ENCODE measurements at places on chromosomes 13 and 19. TPM values are rescaled to one million over a fixed set of nuclear protein-coding genes. Genes with fewer than 3 reads are reported as not detected.

DNA sequence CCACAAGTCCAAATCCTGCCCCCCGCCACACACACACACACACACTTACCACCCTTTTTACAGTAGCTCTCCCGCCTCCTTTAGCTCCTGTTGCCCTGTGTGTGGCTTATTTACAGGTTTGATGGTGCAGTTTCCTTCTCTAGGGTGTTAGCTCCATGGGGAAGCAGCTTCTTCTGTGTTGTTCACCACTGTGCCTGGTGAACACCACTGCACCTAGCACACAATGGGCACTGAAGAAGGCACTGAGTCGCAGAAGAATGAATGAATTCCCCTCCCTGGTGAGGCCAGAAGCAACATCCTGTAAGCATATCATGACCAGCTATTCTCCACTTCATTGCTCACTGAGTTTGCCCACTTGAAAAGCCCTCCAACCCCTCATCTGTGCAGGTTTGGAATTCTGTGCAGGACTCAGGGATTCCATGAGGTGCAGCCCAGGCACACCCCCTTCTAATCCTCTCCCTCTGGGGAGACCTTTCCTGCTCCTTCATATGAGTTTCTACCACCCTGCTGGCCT lies 3.0 kb upstream of the RAB20 start:
- DNase-seq = no peak

DNA sequence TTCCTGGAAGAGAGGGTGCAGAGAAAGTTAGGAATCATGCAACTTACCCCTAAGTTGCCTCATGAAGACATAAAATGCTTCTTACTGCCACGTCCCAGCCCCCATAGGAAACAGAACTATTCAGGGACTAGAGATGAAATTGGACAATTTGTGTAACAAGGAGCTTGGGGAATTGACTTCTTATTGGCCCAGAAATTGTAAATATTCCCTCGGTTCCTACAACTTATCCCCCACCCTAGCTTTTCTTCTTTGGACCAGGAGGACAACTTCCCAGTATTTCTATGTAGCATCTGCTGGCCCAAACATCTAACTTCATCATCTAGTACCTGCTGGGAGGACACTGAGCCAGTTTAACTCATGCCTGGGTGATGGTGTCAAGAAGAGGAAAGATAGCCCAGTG lies at the start of gene OR1M1:
TSS of gene OR1M1 (plus strand) at position 301 of the 400 bp plus-strand sequence. CDS start 6,184 bp downstream, outside the sequence.
- no peak for DNase-seq

DNA sequence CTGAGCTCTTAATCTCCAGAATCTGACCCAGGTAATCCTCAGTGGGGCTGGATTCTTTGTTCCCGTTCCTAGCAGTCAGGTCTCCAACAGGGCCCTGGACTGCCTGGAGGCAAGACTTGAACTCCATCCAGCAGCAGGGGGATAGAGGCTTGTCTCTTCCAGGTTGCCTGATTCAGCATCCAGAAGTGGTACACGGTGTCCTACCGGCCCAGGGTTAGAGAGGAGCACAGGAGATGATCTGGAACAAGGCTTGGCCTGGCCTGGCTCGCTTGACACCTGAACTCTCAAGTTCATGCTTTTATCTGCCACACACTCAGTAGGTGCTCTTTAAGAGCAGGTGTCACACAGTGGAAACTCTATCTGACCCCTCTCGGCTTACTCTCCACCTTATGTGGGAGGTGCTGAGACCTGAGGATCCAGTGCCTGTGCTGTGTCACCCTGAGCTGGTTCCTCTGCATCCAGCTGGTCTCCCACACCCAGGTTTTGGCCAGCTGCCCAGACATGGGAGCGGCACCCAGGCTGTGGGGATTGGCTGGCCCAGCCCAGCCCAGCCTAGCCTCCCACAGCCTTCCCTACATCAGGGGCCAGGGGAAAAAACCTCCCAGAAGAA lies at the start of gene CYP4F3:
TSS of gene CYP4F3 (plus strand) at position 604 of the 610 bp plus-strand sequence. CDS start 519 bp downstream, outside the sequence.
- DNase-seq = peak; percentile 91

GRCh38 chr13:31321457-31321856 lies 121.7 kb downstream of the B3GLCT start:
- no peak for DNase-seq

Gene SPART
- 83.1 TPM for total RNA-seq

DNA sequence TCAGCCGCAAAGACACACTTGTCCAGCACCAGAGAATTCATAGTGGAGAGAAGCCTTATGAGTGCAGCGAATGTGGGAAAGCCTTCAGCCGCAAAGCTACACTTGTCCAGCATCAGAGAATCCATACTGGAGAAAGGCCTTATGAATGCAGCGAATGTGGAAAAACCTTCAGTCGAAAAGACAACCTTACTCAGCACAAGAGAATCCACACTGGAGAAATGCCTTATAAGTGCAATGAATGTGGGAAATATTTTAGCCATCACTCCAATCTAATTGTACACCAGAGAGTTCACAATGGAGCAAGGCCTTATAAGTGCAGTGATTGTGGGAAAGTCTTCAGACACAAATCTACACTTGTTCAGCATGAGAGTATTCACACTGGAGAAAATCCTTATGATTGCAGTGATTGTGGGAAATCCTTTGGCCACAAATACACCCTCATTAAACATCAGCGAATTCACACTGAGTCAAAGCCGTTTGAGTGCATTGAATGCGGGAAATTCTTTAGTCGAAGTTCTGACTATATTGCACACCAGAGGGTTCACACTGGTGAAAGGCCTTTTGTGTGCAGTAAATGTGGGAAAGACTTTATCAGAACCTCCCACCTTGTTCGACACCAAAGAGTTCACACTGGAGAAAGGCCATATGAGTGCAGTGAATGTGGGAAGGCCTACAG lies 6.8 kb downstream of the ZNF134 start:
- DNase-seq = no peak

DNA sequence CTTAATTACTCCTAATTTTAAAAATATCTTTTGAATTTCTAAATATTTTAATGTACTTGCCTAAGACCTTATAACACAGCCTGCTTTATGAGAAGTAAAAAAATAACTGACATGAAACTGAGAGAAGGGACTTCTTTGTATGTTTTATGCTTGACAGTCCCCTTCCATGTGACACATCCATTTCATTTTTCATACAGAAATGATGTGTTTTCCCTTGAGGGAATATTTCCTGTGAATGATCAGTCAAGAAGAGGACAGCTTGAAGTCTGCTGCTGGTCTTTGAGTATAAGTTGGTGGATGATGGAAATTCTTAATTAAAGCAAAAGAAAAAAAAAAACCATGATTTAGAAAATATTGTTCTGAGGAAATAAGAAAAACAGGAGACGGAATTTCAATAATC lies 230.4 kb upstream of the KLHL1 start:
- no peak for DNase-seq

- DNase-seq = peak; percentile 80
Observed at GRCh38 chr19:18007044-18007916, 690 bp upstream of the ARRDC2 start.

Gene EBI3
- total RNA-seq = 0.35 TPM

Gene HNRNPUL1
- 204 TPM for total RNA-seq

Gene GRIK5
- 1.8 TPM for total RNA-seq

DNA sequence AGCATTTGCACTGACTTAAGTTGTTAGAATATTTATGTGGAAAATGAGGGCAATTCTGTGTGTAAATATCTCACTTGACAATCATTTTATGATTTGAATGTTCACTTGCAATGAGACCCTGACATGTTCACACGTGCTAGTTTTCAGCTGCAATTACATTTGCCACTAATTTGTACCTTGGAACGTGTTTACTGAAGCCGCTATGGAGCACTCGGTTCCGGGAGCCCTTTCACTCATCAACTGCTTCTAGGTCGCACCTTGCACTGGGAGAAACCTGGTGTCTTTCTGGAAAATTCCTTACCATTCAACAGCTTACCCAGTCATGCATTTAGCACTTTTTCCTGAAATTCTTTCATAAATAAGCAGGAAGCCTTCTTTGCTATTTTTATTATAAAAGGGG lies 229.6 kb downstream of the ZIC5 start:
- DNase-seq = no peak

Gene SH2D3A
- 28.5 TPM for total RNA-seq

- no peak for DNase-seq
Observed at GRCh38 chr13:94537740-94538630, 58.0 kb downstream of the TGDS start.

DNA sequence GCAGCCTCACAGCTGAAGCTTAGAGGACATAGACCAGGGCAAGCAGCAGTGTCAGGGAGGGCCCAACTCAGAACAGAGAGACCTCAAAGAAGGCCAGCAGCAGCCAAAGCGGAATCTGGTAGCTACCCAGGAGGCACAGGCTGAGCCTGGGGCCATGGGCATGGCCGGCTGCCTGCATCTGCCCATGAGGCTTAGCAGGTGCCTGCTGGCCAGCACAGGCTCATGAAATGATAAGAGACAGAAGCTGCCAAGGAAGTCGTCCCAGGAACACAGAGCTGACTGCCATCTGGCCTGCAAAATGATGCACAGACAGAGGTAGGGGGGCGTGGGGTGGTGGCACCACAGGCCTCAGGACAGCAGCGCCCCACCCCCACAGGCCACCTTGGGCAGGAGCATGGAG lies 29.2 kb downstream of the TUBA3C start:
- no peak for DNase-seq

Measured in MCF 10A (cell line).